ENCODE measurements at places on chromosomes 6 and 20. TPM values are rescaled to one million over a fixed set of nuclear protein-coding genes. Genes with fewer than 3 reads are reported as not detected.

Gene C6orf132
- 0.72 TPM for total RNA-seq

Gene CYP39A1
- total RNA-seq, result not detected

Gene NOL4L
- 4.7 TPM for total RNA-seq

Gene SLC4A11
- 0.28 TPM for total RNA-seq

Gene C4A
- 0.83 TPM for total RNA-seq

Data from IMR-90 (cell line).